ENCODE measurements at places on chromosomes 16 and 17. TPM values are rescaled to one million over a fixed set of nuclear protein-coding genes. Genes with fewer than 3 reads are reported as not detected.

Gene TEKT1
- not detected for total RNA-seq

Gene OTOP2
- total RNA-seq: not detected

Gene CES5A
- not detected for total RNA-seq

Gene TMEM235
- not detected for total RNA-seq

Gene PIRT
- total RNA-seq: not detected

Measured in psoas muscle (tissue), 8 donors.